ENCODE measurements at places on chromosomes 16 and 17.

DNA sequence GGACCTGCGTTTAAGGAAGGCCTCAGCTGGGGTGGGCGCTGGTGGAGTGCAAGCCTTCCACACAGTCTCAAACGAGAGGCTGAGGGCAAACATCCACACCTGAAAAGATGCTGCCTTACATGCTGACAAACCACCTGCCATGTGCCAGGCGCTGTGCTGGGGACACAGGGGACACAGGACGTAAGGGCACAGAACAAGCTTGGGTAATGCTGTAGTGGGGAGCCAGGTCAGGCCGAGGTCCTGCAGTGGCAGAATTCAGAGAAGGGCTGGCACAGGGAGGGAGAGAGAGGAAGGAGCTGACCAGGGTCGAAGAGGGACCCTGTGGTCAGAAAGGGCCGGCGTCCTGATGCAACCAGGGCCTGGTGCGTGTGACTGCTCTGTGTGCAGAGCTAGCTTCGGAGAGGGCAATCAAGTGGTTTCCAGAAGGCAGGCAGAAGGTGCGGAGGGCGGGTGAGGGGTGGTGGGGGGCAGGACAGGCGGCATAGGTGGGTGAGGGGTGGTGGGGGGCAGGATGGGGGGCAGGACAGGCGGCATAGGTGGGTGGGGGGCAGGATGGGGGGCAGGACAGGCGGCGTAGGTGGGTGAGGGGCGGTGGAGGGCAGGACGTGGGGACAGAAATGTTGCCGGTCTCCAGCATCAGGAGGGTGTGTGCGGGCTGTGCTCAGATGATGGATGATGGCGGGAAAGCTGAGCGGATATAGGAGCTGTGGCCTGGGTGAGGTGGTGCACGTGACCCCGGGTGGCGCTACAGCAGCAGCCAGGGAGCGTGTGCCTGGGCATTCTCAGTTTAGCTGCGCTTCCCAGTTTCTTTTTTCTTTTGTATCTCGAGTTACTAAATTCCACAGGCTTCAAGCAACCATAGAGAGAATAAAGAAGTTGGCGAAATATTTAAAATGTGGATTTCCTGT lies 18.8 kb downstream of the TELO2 start:
- no peak for DNase-seq

GRCh38 chr17:83103200-83103942 lies 24.0 kb downstream of the METRNL start:
- no peak for DNase-seq

DNA sequence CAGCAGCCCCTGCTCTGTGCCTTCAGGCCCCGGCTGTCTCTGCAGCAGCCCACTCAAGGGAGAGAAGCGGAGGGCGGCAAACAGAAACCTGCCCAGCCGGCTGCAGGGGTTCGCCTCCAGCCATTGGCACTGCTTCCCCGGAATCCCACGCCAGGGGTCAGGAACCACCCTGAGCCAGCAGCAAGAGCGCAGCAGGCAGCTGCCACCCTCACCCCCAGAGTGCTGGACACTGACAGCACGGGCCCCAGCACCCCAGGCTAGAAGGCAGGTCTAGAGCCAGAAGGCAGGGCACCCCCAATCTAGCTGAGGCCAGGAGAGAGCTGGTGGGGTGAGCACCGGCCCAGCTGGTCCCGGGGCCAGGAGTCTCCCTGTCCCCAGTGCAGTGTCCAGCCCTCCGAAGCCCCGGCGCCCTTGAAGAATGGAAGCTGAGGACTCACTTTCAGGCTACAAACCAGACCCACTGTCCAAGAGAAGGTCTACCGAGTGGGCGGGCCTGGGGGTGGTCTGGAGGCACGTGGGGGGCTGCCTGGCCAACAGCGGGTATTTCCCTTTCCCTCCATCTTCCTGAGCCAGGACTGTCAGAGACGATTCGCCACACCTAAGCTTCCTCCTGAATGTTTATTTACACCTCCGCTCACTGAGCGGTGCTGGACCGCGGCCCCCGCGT lies 8.4 kb downstream of the UBALD2 start:
- DNase-seq = no peak

DNA sequence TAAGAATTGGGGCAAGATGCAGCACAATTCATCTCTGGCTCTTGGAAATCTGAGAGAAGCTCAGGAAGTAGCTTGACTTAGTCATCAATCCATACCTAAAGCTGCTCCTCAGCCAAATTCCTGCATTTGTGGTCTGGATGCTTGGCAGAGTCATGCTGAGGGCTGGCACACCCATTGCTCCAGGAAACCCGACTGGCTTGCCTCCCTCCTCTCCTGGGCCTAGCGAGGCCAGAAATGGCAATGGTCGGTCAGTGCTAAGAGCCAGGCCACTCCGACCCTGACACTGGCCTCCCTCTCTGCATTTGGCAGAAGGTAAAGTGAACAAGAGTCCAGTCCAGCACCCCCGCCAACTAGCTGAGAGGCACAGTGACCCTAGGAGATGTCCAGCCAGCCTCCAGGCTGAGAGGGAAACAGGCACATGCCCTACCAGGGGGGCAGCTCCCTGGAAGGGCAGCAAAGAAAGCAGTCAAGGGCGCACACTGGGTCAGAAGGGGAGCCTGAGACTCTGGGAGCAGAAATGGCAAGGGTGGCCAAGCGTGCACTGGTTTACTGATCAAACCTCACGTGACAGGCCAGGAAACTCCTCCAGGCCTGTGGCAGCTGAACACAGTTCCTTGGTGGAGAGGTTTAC lies 10.0 kb downstream of the POLDIP2 start:
- DNase-seq = peak; percentile 61

DNA sequence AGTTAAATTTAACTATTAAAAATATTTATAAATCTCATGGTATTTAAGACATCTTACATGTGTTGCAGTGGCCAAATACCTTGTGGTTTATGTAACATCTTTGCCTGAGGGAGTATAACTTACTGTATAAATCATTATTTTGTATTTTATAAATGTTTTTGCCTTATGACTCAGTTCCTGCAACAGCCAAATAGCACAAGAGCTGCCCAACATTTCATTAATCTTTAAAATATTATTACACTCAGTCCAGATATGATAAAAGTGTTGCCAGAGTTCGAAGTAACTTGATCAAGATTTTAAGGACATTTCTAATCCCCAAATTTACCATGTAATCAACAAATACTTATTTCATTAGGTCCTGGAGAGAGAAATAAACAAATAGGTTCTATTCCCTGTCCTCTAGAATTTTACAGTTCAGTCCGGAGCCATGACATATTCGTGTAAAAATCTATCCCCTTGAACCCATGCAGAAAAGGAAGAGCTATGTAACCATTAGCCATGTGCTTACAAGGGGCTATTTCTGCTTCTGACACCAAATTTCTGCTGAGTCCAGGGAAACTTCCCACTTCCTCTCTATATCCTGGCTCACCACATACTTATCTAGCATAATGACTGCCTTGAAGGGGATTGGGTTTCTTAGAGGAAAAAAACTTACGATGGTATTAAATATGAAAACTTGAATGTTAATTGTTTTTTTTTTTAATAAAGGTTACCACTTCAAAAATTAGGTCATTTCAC lies 44.0 kb downstream of the IRX6 start:
- peak; percentile 21 for DNase-seq

DNA sequence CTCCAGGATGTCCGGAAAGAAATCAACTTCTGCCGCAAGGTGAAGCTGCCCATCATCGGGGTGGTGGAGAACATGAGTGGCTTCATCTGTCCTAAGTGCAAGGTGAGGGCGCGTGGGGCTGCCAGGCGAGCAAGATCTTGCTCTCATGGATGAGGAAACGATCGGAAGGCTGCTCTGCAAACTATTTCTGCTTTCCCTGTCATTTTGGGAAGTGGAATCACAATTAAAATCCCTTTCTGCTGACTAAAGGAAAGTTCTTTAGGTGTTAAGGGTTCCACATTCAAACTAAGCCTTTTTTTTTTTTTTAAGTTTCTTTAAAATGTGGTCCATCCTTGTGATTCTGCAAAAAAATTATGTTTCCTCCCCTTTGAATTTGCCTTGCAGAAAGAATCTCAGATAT lies 17.7 kb downstream of the NUBP1 start:
- DNase-seq = no peak

DNA sequence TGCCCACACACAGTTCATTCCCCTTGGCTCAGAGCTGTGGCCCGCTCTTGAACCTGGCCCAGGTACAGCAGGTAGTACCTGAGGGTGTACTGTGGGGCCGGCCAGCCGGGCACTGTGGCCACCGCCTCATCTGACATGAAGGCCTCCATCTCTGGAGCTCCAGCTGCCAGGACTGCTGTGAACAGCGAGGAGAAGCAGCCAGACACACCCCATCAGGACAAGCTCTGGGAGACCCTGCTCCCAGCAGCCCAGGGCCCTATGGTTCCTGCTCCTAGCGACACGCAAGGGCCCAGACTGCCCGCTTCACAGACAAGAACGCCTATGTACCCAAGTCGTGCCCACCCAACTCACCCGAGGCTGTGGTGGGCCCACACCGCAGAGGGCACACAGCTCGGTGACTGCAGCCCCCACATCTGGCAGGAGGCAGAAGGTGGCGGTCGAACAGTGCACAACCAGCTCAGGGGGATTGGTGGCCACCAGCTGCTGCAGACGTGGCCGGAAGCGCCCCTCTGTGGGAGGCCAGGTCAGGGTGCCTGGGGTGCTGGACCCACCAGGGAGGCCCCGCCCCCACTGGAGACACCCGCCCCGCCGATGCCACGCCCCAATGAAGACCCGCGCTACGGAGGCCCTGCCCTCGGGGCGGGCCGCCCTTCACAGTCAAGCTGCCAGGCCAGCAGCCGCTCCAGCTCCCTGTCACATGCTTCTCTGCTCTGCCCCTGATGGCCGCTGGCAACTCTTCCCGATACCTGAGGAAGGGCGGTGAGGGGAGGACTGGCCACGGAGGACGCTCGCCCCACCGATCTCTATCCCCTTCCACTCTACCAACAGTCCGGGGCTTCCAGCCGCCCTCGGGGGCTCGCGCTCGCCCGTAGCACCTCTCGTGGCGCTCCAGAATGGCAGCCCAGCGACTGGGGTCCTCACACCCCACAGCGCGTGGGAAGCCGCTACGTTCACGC lies 1.1 kb upstream of the STUB1 start:
- DNase-seq = no peak

- DNase-seq = no peak
These were observed 950 bp upstream of the MYO1C start for GRCh38 chr17:1493291-1493980.

GRCh38 chr16:81709016-81709900 lies 69.8 kb upstream of the PLCG2 start:
- no peak for DNase-seq

DNA sequence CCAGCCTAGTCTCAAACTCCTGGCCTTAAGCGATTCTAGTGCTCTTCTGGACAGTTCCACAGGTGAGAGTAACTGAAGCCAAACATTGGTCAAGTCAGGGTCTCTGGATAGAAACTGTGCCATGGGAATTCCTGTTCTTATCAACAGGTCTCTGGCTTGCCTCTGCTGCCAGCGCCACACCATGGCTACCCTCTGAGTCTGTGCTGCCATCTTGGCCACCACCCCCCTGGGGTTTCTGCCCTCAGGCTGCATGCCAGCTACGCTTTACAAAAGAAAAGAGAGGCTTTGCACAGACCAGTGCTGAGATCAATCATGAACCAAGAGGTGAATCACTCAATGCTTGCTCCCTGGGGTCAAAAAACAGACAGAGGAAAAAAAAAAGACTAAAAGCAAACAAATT lies 24.4 kb upstream of the CREBBP start:
- no peak for DNase-seq

- DNase-seq = peak; percentile 34
These were observed 273.5 kb upstream of the IRX5 start for GRCh38 chr16:54657058-54657708.

DNA sequence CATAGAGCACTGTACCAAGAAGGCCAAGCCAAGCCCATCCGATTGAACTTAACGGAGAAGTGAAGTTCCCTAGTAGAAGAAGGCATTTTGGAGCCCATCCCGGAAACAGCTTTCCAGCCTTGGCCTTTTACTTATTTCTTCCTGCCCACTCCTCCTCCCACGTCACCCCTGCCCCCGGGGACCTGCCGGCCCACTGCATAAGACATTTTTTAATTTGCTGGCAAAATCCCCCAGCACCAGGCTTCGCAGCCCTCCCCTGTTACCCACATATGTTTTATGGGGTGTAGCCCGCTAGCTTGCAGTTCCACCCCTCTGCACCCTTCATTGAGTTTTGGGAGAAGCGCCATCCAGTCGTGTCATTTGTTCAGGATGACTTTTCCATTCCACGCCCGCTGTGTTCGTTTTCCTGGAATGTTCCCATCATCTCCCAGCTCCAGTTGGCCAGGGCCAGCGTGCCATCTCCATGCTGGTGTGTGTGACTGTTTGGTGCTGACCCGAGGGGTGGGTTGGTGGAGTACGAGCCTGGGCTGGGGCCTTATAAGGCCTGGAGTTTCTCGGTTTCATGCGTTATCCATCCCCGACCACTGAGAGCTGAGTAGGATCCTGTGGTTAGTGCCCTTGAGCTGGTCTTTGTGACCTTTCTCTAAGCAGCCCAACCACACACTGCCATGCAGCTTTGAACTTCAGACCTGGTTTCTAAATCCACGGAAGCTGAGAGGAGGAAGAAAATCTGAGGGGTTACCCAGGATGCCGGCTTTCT lies 20.0 kb upstream of the TBX2 start:
- DNase-seq = no peak

DNA sequence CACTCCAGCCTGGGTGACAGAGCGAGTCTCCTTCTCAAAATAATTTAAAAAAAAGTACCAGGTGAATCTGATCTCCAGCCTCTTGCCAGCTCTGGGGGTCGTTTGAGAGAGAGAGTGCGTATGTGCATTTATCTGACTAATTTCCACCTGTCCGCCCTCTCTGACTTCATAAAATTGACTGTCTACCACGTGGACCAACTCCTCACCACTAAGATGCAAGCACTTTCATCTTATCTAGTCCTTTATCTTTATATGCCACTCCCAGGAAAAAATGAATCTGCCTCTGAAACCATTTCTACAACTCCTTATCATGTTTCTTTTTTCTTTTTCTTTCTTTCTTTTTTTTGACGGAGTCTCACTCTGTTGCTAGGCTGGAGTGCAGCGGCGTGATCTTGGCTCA lies 55.8 kb downstream of the HS3ST3A1 start:
- DNase-seq = no peak

- DNase-seq = no peak
These were observed 32.6 kb downstream of the HS3ST3B1 start for GRCh38 chr17:14333506-14333905.

GRCh38 chr17:48930435-48930873 lies 14.2 kb downstream of the SNF8 start:
- DNase-seq = no peak

Measured in fibroblast of the conjunctiva (primary cell).